Stimulated activated CD4-positive, alpha-beta T cell treated with anti-CD3 and anti-CD28 coated beads, Interleukin-4, amount 100 ng/mL, for 24 hours (primary cell): ENCODE measurements at places on chromosomes 7 and 10.
A peak's percentile ranks its signal among the peaks of the same experiment; 100 is the strongest.

GRCh38 chr10:14474656-14475055 lies 143.9 kb upstream of the FRMD4A start:
- DNase-seq: no peak

GRCh38 chr7:1428941-1429501 lies 30.2 kb downstream of the MICALL2 start:
- no peak for DNase-seq

DNA sequence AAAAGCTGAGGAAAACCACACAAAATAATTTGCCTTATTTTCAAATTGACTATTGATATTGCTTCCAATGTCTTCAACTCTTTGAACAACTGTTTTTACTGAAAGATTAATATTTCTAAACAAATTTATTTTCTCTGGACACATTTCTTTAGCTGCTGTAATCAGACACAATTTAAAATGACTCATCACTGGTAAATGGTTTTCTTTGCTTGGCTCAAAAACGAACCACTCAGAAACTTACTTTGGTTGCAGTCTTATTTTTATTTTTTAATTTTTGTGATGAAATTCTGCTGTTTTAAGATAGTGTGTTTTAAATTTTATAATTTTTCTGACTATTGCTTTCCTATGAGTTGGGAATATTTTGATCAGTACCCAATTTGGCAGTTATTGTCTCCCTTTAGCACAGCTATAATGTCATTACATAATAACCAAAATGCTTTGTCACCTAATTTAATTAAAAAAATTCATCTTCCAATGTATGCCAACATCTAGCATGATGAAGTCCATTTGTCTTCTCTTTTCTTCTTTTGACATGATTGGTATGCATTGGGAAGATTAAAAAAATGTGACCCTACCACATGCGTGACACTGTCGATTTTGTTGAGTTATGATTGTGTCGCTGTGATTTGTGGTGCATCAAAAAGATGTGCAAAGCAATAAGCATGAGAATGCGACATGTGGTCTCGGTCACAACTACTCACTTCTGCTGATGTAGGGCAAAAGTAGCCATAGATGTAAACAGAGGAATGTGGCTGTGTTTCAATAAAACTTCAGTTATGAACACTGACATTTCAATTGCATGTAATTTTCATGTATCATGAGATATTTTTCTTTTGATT lies 222.3 kb downstream of the SUGCT start:
- DNase-seq: no peak

DNA sequence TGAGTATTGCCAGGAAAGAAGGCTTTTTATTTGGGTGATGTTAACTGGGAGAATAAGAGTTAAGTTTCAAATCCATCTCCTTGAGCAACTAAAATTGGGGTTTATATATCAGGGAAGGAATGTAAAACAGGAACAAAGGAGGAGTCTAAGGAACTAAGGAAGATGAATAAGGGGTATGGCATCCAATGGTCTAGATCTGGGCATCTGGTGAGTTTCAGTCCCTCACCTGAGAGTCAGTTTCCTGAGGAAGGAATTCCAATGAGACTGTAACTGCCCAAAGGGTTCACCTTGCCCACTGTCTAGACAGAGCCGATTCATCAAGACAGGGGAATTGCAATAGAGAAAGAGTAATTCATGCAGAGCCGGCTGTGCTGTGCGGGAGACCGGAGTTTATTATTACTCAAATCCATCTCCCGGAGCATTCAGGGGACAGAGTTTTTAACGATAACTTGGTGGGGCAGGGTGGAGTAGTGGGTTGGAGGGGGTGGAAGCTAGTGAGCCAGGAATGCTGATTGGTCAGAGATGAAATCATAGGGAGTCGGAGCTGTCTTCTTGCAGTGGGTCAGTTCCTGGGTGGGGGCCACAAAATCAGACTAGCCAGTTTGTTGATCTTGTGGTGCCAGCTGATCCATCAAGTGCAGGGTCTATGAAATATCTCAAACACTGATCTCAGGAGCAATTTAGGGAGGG lies 188.3 kb upstream of the STK17A start:
- no peak for DNase-seq

GRCh38 chr7:76356823-76357222 lies 2.0 kb downstream of the YWHAG start:
- DNase-seq: no peak

GRCh38 chr10:114499630-114500190 lies 95.4 kb upstream of the AFAP1L2 start:
- DNase-seq: peak; percentile 90

DNA sequence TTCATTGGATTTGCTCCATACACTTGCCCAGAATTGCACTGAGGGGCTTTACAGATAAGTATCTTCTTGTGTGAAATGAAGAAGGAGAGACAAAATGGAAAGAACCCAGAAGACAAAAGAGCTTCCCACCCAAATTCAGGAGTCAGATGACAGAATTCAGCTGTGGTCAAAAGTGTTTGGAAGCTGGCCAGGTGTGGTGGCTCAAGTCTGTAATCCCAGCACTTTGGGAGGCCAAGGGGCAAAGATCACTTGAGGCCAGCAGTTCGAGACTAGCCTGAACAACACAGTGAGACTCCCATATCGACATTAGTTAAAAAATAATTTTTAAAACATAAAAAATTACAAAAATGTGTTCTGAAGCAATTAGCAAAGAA lies 27.1 kb downstream of the DUSP5 start:
- DNase-seq: no peak

- peak; percentile 68 for DNase-seq
These were observed 561 bp downstream of the PLEKHA1 start for GRCh38 chr10:122374859-122375678.

DNA sequence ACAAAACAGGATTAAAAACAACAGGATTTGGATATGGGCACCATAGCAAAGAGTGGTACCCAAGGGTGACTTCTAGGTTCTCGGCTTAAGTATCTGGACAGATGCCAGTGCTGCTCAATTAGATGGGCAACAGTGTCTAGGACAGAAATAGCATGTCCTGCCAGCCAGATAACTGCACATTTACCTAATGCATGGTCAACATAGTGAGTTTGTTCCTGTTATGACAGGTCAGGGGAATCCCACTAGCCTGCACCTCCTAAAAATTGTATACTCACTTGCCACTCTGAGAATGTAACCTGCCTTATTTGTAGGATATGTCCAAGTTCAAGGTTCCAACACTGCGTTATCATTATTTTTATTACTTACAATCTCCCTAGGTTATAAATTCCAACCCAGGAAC lies 471.7 kb downstream of the GRM8 start:
- no peak for DNase-seq

DNA sequence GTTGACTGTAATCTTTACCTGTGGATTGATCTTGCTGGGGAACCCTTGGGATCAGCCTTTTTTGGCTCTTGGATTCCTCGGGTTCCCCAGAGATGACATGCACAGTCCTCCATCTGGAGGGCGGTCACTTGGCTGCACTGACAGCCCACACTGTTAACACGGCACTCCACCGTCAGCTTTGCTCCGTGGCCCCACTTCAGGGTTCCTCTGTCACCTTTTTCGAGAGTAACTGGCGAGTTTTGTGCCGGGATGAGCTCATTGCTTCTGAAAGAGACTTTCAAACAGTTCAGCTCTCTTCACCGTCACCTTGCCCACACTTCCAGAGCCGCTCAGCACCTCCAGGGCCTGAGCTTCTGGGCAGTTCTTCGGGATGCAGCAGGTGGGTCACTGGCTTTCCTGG lies 42.4 kb downstream of the PROSER2 start:
- no peak for DNase-seq

DNA sequence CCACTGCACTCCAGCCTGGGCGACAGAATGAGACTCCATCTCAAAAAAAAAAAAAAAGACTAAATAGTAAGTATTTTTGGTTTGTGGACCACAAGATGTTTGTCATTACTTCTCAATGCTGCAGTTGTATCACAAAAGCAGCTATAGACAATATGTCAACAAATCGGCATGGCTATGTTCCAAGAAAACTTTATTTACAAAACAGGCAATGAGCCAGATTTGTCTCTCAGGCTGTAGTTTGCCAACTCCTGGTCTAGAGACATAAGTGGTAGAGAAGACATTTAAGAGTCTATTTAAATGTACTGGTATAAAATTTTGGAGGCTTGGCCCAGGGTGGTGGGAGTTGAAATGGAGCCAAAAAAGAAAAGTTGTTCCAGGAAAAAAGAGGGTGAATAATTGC lies 185.8 kb downstream of the SORCS1 start:
- DNase-seq: no peak

DNA sequence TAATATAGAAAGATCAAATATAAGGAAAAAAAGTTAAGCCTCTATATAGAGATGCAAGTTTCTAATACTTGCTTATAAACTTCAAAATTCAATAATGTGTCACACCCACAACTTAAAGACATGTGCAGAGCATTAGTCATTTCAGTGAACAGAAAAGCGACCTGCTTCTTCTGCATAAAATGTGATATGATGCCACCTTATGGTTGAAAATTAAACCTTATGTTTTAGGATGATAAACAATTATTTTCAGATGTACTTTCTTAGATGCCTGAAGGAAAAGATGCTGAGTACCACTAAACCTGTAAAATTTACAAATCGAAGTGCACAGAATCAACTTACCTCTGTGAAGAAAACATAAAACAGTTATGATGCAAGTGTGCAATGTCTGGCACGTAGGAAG lies 96.0 kb downstream of the MTERF1 start:
- DNase-seq: no peak

DNA sequence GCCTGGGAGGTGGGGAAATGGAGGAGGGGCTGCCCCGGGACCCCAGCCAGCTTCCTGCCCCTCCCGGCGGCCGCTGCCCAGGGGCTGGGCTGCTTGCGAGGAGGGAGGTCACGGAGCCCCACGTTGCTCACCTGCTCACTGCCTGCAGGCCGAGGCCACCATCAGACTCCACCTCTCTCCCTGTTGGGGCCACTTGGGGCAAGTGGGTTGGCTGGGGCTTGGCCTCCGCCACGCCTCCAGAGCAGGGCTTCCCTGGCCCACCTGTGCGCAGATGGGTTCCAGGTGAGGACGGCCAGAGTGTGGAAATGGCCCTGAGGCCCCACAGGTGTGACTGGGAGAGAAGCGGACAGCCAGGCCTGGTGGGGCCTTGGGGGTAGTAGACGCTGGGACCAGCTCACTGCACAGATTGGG lies 82.8 kb upstream of the DIP2C start:
- no peak for DNase-seq

DNA sequence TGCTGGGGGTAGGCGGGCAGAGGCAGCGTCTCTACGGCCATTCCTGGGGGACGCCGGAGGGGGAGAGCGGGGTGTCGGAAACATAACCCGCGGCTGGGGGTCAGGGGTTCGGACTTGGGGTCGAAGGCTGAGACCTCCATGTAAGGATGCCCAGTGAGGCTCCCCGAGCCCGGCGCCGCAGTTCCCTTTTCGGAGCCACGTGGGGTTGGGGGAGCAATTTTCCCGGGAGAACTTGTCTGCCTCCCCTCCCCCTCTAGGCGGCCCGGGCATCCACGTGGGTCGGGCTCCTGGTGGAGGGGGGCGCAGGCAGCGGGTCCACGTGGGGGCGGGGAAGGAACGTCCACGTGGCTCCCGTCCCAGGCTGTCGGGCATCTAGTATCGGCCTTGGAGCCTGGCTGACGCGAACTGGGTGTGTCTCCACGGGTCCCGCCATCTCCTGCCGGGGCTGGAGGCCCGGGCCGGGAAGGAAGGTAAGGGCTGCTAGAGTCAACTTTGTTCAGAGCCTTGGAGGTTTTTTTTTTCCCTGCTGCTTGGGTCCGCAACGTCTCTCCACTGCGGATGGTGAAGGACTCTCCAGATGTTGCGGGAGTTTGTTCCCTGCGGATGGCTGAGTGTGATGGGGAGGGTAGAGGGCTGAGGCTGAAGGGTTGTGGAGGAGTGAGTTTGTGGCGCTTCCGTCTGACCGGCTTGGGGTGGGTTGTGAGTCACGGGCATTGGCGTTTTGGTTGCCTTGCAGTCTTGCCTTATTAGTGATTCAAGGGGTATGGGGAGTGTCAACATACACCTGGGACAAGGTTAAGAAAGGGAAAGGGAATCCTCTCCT lies 744 bp downstream of the PPRC1 start:
- DNase-seq: peak; percentile 75

DNA sequence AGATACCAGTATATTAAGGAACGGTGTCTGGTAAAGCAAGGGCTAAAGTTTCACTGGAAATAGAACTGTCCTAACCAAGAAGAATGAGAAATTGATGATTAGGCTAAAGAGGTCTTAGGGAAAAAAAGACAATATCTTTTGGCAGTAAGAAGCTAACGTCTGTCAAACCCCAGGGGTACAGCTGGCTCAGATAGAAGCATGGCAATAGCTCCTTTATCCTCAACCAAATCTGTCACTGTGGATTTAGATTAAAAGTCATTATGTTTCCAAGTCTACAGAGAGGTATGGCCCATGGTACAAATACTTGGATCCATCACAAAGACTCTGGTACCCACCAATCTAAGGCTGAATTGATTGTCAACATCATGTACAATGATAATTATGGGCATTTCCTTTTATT lies 8.6 kb upstream of the SLC16A9 start:
- no peak for DNase-seq

GRCh38 chr7:114924038-114924712 lies 2.3 kb downstream of the MDFIC start:
- no peak for DNase-seq

DNA sequence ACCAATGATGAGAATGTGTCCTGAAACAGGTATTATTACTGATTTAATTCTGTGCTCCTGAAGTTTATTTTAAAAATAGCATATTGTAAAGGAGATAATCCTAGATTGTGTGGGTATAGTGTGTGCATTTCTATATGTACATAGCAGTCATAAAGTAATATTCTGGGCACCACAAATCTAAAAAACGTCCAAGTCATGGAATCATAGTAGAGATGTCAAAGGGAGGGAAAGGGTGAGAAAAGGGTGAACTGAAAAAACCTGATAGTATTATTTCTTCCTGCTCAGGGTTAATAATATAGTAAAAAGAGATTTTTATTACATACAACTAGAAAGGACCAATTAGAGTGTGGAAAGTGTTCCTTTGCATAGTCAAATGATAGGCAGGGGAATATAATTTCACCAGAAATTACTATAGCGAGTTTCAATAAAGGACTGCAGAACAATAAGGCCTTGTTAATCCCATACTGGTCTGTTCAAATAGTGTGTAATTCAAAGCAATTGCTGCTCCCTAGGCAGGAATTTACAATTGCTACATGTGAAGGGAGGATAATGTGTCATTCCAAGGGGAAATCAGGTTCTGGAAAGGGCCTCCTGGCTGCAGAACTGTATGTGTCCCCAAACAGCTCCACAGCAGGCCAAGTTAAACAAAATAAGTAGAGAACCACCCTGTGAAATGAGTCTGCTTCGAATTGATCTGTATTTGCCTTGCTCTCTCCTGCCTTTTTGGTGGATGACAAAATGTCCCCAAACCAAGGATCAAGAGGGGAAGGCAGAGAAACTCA lies 42.5 kb upstream of the KMT2E start:
- DNase-seq: no peak

GRCh38 chr10:132742837-132743194 lies 43.1 kb downstream of the NKX6-2 start:
- DNase-seq: no peak

GRCh38 chr10:13331646-13332045 lies 16.4 kb downstream of the SEPHS1 start:
- DNase-seq: no peak
